ENCODE measurements at places on chromosomes 11 and 22.
A peak's percentile ranks its signal among the peaks of the same experiment; 100 is the strongest.

GRCh38 chr11:111795334-111795985 is 29.3 kb upstream of the PPP2R1B start:
- DNase-seq, result no peak

- DNase-seq, result no peak
Measured at GRCh38 chr11:58919980-58920379, 19.3 kb upstream of the GLYATL1 start.

DNA sequence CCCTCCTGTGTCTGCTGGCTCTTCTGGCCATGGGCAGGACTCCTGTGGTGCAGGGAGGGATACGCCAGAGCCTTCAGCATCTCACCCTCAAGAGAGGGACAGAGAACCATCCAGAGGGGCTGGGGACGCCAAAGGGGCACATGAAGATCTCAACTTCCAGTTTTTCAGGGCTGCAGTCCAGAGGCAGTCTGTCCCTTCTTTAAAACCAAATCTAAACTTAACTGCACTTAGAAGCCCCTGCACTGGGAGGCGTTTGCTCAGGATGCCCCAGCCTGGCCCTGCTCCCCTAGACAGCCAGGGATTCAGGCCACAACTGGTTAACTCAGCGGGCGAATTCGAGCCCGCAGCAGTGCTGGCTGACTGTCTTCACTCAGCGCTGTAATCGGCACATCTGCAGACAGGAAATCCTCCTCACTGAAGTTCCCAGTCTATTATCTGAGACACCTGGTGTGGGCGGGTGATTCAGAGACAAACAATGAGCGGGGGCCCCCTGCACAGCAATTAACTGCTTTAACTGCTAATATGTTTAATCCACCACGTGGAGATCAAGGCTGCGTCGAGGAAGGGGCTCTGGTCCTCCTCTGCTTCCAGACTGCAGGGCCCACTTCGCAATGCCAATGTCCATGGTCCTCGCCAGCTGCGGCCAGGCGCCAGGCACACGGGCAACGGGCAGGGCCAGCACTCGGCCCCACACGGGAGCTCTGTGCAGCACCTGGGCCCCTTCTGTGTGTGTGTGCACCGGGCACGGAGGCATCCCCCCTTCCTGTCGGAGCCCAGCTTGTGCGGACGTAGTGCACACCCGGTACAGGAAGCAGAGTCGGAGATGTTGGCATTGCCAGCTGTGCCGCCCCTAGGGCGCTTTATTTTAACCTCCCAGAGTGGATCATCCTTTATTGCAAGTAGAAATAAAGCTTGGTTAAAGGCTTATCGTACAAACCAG is 36.9 kb upstream of the GNB1L start:
- DNase-seq, result peak; percentile 59

DNA sequence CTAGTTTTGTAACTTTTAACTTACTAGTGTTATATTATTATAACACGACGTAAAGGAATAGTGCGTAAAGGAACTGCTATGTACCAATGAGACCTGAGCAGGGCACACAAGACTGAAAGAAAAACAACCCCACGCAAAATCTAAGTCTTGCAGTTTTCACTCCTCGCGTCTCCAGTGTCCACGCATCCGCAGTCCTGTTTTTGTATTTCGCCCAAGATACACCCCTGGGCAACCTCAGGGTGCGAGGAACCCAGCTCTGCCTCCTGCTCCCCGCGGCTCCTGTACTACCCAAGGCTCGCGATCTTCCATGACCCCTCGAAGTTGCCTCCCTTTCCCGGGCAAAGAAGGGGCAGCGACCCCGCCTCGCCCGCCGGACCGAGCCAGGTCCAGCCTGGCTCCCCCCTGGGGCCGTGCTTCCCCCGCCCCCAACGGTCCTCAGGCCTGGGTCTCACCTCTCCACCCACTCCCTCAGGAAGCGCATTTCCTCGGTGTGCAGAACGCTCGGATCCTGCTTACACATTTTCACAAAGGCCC is 393 bp downstream of the ST13 start:
- DNase-seq, result no peak

DNA sequence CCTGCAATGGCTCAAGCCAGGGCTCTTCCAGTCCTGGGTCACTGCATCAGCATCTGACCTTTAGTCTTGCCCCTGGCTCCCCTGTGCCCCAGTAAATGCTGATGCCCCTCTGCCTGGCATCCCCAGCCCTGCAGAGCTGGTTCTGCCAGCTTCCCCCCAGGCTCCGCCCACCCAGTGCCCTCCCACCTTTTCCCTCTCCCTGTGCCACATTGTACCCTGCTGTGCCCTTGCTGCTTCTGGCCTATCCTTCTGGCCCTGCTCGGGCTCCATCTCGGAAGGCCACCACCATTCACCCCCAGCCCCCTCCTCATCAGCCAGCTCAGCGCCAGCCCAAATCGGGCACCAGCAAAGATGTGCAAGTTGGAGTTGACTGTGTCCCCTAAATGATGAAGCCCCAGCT is 7.4 kb downstream of the CAPN5 start:
- DNase-seq, result no peak

DNA sequence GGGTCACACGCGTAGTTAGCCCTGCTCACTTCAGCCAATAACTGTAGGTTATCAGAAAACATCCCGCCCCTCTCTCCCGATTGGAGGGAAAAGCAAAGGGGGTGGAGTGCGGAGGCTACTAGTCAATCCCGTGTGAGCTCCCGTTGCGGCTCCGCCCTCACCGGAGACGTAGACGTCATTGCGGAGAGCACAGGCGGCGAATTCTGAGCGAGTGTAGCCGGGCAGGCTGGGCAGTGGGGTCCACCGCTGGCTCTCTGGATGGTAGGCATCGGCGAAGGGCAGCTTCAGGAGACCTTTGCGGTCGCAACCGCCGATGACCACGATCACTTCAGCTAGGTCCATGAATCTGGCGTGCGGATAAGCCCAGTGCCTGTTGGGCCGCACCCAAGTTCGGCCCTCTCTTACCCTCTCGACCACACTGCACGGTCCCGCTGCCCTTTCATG is 4.7 kb downstream of the KLHL35 start:
- DNase-seq, result peak; percentile 5

DNA sequence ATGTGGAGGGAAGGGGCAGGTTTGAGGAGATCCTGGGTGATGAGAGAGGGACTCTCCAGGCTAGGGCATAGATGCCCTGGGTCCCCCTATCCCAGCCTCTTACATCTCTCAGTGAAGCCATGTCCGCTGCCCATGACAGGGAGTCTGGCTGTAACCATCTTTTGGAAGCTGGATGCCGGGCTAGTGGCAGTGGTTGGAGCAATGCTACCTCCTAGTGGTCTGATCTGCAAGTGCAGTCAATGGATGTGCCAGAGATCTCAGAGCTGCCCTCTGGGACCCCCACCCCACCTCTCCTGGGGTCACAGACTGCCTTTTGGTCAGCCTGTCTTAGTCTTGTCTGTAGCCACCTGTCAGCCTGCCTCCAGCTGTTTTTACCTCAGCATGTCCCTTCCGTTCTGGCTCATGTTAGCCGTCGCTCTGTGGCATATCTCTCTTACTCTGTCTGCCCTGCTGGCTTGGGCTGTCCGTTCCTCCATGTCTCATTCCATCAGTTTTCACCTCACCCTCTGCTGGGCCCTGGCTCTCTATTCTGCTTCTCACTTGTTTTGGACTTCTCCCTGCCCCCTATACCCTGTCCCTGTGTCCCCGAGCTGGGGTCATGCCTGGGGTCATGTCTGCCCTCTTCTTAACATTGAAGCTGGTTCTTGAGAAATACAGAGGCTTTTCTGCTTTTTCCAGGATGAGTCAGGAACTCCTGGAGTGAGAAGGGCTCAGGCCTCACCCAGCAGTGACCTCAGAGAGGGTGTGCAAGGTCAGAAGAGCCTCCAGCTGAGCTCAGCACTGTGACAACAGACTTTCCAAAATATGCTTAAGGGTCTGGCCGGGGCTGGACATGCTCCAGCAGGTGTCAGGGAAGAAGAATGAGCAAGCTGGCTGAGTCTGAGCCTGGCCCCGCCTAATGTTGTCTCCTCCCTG is 52.0 kb upstream of the THY1 start:
- DNase-seq, result peak; percentile 7

GRCh38 chr11:70569618-70569890 is 171.2 kb downstream of the CTTN start:
- no peak for DNase-seq

GRCh38 chr11:57459164-57460021 is 935 bp upstream of the RTN4RL2 start:
- DNase-seq, result no peak

GRCh38 chr11:114160894-114161293 is 101.4 kb downstream of the ZBTB16 start:
- no peak for DNase-seq

GRCh38 chr11:86063536-86063935 is 5.3 kb downstream of the PICALM start:
- no peak for DNase-seq

DNA sequence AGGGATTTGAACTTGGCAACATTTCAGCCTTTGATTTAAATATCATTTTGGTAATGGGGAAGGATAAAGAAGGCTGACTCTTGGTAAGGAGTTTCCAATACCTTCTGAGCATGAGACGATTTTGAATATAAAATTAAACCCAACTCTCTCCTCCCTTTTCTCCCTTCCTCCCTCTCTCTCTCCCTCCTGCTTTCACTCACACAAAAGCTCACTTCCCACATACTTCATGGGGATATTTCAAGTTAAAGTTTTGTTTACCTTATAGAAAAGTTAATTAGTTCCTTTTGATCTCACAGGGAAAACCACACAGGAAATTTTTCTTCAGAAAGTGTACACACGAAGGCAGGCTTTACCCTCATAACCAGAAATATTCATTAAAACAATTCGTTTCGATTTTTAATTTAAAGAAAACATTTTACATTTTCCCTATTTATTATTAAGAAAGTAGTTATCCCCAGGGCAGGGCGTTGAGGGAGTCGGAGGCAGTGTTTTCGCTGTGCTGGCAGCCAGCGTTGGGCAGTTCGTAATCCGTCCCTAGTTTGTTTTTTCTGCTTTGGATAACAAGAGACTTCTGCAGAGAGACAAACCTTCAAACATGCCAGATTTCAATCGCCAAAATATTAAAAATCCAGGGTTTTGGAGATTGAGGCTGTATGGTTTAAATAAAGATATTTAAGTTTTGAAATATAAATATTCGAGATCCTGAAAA is 25.3 kb upstream of the ALX4 start:
- DNase-seq, result no peak

- no peak for DNase-seq
Measured at GRCh38 chr11:119178166-119178680, 7.1 kb upstream of the NHERF4 start.

- no peak for DNase-seq
Measured at GRCh38 chr11:14449302-14449714, 50.3 kb downstream of the COPB1 start.

DNA sequence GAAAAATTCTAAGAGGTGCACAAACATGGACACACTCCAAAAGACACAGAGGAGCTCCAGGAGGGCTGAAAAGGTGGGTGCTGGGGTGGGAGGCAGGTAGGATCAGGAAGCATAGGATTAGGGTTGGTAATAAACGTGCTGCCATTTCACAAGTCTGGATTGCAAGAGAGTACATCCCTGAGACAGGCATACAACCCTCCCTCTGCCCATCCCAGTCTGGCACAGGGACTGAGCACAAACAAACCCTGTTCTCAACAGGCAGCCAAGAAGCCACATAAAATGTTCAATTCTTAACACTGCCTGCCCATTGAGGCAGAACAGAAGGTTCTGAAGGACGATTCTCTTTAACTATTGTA is 18.5 kb downstream of the SLC35F2 start:
- DNase-seq, result no peak
